ENCODE measurements at places on chromosomes 16 and 17.

- no peak for DNase-seq
These were observed 144.1 kb downstream of the CHD9 start for GRCh38 chr16:53198933-53199332.

DNA sequence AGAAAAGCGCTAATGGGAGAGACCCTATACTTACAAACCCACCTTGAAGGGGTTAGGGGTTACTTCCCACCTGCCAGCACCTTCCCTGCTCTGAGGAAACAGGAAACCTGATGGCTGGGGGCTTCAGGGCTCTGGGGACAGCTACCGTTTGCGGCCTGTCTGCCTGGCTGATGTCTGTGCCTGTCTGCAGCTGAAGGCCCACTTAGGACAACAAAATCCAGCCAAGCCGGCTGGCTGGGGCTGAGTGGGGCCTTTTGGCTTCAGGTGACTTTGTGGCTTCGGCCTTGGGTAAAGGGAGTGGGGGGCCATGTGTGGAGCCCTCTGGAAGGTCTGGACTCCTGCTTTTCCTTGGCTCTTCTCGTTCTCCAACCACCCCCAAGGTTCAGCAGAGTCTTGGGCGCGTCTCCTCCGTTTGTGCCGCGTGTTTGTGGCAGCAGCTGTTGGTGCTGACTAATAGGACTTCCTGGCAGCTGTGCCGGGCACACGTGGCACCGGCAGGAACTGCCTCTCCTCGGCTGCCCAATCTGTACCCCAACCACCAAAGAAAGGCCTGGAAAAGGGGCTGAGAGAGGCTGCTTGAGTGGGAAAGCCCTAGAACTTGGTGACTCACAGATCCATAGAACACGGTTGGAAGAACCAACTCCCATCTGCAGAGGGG is 186.7 kb downstream of the MSI2 start:
- DNase-seq = no peak

- DNase-seq = no peak
These were observed 94.8 kb upstream of the XYLT1 start for GRCh38 chr16:17565605-17566004.

- DNase-seq = no peak
These were observed 72.6 kb downstream of the MGAT5B start for GRCh38 chr17:76940738-76941350.

GRCh38 chr17:67678414-67678813 is 39.3 kb upstream of the NOL11 start:
- no peak for DNase-seq

- no peak for DNase-seq
These were observed 75.1 kb downstream of the GRIN2A start for GRCh38 chr16:10107081-10107480.

GRCh38 chr17:62819511-62820221 is 11.6 kb upstream of the MARCHF10 start:
- no peak for DNase-seq

DNA sequence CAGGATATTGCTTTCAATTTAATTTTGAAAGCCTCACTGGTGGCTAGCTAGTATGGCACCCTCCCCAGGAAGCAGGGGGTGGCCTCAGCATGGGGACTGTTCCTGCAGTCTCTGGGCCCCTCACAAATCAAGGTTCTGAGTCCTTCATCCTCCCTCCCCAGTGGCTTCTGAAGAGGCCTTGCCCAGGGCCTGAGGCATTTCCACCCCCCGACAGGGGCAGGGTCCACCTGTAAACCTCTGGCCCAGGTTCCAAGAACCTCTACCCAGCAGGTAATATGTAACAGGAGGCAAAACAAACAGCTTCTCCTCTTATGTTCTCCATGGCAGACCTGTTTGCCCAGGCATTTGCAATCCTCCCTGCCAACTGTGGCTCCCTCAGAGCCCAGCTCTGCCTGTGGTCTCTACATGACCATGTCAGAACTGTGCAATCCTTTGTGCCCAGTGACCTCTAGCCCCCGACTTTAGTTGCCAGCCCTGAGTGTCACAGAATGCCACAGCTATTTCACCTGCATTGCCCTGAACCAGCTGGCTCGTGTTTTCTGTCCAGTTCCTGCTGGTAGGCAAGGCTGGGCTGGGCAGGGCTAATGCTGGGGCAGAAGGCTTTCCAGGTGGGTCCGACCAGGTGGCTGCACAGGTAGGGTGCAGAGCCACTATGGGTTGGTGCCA is 14.3 kb downstream of the ACSF2 start:
- DNase-seq = no peak

DNA sequence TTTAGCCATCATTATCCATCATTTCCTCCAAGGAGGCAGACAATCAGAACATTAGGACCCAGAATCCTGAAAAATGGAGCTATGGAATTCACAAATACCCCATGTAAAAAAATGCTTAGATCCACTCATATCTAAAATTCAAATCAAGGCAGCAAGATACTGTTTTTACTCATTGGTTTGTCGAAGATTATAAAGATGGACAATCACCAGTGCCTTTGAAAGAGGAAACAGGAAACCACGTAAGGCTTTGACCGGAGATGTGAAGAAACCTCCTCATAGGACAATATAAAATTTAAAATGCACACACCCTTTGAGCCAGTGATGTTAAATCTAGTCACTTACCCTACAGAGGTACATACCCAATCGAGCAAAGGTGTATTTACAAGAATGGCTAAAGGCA is 130.0 kb downstream of the XYLT1 start:
- DNase-seq = no peak

DNA sequence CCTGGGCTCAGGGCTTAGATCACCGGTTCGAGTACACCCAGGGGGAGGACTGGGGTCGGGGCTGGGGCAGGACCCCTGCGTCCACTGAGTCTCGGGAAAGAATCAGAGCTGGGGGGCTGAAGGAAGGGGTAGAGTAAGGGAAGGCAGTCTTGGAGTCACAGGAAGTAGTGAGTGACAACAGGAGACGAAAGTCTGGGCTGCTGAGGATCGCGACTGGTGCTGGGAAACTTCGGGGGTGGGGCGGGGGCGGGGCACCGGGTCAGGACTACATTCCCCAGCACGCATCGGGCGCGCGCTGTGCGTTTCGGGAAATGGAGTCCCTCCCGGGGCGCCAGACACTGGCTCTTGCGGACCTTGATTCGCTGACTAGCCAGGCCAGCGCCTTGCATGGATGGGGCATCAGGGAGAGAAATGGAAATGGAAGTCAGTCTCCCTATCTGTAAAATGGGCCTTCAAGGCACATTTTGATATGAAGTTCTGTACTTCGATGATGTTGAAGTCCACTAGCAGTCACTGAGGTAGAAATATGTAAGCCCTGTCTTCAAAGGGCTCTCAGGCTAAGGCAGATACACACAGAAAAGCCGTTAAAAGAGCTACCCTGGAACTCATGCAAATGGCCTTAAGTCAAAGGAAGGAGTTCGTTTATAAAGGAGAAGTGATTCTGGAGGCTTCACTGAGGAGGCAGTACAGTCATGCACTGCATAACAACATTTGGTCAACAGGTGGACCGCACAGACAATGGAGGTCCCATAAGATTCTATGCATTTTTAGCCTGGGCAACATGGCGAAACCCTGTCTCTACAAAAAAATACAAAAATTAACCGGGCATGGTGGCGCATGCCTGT is 697 bp downstream of the CTF1 start:
- no peak for DNase-seq

GRCh38 chr17:17493986-17494466 is 2.2 kb downstream of the RASD1 start:
- DNase-seq = no peak

DNA sequence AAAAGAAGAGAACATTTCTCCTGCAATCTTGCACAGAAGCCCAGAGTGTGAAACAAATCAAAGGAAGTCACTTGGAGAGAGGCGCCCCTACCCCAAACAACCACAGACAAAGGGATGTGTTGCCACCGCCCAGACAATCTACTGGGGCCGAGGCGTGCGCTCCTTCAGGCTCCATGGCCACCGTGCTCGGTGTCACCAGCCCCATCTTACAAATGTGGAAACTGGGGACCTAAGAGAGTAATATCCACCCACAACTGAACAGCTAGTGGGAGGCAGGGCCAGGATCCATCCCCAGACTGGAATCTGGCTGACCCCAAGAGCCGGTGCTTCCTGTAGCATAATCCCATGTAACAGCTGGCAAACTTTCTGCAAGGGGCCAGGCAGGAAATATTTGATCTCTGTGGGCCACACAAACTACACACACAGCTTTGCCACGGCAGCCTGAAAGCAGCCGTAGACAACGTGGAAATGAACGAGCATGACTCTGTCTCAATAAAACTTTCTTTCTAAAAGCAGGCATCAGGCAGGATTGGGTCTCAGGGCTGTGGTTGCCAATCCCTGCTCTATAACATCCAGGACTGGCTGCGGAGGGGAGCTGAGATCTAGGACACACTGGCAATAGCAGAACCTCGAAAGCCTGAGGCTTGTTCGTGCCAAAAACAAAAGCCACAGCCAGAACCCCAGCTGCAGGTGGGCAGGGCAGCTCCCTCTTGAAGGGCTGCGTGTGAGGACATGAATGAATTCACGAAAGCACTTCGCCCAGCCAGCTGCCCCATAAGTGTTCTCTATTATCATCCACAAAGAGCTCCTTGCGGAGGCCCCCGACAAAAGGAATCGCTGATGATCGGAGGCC is 26.6 kb upstream of the GINS2 start:
- DNase-seq = no peak

DNA sequence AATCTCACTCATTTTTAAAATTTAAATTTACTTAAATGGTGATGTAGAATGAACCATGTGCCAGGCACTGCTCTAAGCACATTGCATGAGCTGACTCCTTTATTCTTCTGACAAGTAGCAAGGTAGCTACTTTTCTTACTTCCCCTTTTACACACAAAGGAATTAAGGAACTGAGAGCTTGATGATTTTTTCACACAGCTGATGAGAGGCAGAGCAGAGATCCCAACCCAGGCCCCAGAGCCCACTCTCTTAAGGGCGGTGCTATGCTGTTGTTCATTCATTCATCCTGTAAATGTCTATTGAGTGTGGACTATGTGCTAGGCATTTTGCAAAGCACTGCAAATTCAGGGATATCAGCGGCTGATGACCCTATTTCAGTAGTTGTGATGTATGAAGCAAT is 17.9 kb downstream of the SEC14L5 start:
- DNase-seq = no peak

DNA sequence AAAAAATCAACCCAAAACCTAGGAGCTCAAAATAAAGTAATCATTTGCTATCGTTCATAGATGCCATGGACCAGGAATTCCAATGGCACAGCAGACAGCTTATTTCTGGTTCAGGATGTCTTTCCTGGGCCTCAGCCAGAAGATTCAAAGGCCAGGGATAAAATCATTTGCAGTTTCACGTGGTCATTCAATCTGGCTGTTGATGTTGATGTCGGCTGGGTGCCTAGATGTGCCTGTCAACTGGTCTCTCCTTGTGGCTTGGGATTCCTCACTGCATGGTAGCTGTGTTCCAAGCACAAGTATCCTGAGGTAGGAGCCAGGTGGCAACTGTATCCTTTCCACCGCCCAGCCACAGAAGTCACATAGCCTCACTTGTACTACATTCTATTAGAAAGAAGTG is 10.7 kb upstream of the EPX start:
- no peak for DNase-seq

DNA sequence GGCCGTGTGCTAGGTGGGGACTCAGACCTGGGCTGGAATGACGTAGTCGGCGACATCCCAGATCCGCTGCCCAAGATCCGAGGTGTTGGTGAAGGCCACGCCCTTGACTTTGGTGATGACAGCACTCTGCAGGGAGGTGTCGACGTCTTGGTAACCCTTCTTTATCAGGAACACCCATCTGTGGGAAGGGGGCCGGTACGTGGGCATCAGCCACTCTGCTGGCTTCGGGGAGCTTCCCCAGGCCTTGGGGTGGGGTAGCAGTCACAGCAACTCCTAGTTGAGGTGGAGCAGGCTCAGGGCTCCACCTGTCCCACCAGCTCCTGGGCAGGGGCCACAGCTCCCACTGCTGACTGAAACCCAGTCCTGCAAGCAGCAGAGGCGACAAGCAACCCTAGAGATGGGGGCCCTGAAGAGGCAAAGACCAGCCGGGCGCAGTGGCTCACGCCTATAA is 4.3 kb downstream of the P2RX5 start:
- no peak for DNase-seq

- DNase-seq = no peak
These were observed 4.3 kb downstream of the POLG2 start for GRCh38 chr17:64492481-64493109.

- DNase-seq = peak; percentile 76
These were observed 3.7 kb downstream of the TMC8 start for GRCh38 chr17:78133971-78134898.

DNA sequence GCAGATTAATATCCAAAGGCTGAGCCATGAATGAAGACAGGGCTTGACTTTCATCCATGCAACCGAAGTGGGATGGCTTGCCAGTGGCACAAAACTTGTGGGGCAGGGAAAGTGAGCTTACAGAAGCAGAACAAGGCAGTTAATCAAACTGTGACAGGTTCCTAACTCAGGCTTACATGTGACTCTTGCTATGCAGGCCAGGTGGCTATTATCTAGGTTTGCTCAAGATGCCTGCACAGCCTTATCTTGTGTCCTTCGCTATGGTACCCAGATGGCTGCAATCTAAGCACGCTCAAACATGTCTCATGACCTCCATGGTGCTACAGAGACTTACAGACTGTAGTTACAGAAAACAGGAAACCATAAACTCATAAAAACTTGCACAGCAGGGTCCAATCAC is 8.6 kb upstream of the DNAH9 start:
- no peak for DNase-seq

- DNase-seq = no peak
These were observed 1.3 kb downstream of the ARMC5 start for GRCh38 chr16:31460582-31461002.

- DNase-seq = no peak
These were observed 40.0 kb upstream of the CD300E start for GRCh38 chr17:74663561-74663960.

DNA sequence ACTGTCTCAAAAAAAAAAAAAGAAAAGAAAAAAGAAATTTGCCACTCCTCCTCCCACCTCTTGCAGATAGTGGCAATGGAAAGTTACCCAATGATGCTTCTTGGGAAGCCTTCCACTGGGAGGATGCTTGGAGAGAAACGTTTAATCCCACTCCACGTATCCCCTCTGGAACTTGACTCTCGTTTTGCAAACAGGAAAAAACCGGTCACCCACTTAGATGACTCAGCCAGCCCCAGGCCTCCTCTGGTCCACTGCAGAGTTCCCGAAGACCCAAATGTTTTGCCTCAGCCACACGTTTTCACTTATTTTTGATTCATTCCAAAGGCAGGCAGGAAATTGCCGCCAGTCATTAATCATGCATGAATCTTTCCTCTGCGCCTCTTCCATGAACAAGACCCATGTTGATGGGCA is 9.3 kb upstream of the TNFRSF17 start:
- no peak for DNase-seq

DNA sequence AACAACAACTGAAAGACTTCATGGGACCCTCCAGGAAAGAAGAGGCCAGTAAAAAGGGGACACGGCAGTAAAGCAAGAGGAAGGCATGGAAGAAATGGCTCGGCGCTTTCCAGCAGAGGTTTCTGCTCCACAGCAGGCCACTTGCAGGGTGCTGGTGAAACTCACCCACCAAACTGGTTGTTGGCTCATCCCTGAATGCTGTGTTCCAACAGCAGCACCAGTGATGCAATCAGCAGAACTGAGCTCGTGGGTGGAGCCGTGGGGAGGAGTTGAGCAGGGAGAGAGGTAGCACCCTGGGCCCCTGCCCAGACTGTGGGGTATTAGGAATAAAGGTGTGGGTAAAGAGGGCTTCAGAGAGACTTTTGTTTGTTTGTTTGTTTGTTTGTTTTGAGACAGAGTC is 62.8 kb upstream of the ADCY9 start:
- no peak for DNase-seq

Data from central memory CD8-positive, alpha-beta T cell (primary cell).